NCI-H1930 (cell line): ENCODE measurements at places on chromosomes 3 and 15.

GRCh38 chr15:89121414-89121813 is 33.2 kb downstream of the ABHD2 start:
- no peak for DNase-seq

DNA sequence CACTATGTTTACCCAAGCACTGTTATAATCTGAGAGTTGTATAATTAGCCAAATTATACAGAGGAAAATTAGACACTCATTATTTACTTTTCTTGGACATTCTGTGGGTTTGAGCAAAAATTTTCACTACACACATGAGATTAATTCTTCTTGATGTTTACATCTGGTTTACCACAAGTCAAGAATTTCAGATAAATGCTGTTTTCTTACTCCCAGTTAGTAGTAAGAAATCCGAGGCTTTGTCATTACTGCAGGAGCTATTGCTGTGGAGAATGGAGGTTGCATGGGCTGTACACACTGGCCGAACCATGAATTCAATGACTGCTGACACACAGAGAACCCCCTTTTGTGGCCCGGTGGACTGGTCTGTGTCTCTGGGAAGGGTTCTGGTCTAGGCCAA is 207.7 kb upstream of the CFAP20DC start:
- DNase-seq = no peak

- no peak for DNase-seq
These were observed 78.3 kb downstream of the LRRK1 start for GRCh38 chr15:100997442-100997841.

- DNase-seq = no peak
These were observed 59.2 kb downstream of the PIAS1 start for GRCh38 chr15:68113273-68113672.

GRCh38 chr3:9088441-9089353 is 125.4 kb upstream of the RAD18 start:
- DNase-seq = no peak

DNA sequence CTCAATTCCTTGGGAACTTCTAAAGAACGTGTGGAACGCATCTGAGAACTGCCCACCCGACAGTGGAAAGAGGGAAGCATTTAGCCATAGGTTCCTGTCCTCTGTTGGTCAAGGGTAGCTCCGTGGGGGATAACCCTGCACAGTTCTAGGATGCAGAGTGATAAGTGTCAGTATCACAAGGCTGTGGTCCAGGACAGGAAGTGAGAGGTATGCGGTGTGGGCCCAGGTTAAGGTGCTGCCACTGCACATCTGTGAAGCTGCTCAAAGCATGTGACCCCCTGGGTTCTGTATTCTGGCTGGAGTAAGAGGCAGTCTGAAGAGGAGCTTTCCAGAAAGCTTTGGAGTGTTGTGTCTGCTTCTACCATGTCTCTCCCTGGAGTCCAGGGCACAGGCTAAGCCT is 51.7 kb upstream of the HES1 start:
- no peak for DNase-seq

DNA sequence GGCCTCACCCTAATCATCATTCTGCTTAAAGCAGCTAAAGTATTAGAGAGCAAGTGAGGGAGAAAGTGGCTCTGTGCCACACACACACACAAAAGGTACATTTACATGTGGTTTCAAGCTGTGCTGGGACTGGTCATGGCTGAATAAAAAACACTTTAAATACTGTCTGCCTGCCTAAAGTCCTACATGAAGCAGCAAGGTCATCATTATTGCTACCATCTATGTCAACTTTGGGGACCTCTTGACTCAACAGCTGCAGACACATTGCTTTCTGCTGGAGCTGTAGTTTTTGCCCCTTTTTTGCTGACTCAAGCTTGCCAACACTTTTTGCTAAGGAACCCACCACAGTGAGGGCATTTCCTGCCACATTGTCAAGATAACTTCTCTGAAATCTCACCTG is 1237.9 kb downstream of the ROBO2 start:
- no peak for DNase-seq

- no peak for DNase-seq
These were observed 151.8 kb upstream of the SOX14 start for GRCh38 chr3:137612291-137612690.

DNA sequence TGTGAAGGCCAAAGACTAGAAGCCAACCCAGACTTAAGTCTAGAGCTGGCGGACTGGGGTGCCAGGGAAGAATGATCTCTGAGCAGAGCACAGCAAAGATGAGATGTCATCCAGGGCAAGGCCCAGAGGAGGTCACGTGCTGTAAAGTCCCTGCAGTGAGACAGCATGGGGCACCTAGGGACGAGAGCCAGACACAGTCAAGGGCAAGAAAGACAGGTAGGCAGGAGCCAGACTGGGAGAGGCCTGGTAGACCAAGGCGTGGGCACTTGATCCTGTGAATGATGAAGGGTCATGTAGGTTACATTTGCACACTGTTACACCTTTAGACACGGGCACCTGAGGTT is 379.7 kb upstream of the PROK2 start:
- DNase-seq = no peak

GRCh38 chr15:100690032-100690794 is 87.8 kb downstream of the ASB7 start:
- DNase-seq = no peak

DNA sequence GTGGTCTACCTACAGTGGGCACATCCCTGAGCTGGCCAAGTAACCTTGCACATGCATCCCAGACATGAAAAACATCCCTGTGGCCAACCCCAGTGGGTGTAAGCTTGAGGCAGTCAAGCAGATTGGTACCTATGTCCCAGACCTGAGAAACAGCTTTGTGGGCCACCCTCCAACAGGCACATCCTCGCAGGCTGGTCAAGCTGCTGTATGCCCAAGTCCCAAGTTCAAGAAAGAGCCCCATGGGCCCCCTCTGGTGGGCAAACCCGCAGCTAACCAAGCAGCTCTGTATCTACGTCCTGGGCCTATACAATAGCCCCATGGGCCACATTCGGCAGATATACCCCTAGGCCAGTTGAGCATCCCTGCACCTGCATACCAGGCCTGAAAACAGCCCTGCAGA is 186.3 kb upstream of the GPR149 start:
- no peak for DNase-seq

DNA sequence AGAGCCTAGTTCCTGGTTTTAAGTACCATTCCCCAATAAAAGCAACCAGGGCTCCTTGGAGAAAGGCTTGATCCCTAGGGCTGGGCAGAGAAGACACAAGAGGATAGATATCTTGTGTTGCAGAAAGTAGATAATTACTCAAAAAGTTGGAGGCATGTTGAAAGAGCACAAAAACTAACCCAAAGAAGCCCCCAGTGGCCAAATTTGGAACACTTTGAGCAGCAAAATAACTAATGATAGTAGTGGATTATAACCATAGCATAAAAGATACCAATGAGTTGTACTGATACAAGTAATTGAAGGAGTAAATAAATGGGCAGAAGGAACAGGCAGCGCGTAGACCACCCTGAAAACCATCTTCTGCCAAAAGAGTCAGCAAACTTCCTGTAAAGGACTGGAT is 12.0 kb downstream of the EXOSC7 start:
- no peak for DNase-seq

GRCh38 chr3:194282436-194283122 is 68.5 kb downstream of the CPN2 start:
- DNase-seq = no peak

GRCh38 chr15:73355612-73356265 is 13.0 kb downstream of the HCN4 start:
- DNase-seq = no peak

DNA sequence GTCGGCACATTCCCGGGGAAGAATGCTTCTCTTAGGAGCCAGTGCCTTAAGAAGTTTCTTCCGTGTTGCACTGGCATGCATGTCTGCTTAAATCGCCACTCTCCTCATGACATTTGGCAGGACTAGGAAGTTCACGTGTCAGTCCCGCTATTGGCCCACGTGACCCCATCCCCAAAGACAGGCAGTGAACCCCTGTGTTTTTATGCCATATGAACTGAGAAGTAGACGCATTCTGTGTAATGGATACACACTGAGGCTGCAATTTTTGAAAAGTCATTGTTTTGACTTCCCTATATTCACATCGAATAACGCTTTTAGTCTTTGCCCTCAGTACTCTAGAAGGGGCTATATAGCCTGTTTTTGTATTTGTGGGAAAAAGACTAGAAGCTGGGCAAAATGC is 125.6 kb upstream of the TBL1XR1 start:
- DNase-seq = no peak

DNA sequence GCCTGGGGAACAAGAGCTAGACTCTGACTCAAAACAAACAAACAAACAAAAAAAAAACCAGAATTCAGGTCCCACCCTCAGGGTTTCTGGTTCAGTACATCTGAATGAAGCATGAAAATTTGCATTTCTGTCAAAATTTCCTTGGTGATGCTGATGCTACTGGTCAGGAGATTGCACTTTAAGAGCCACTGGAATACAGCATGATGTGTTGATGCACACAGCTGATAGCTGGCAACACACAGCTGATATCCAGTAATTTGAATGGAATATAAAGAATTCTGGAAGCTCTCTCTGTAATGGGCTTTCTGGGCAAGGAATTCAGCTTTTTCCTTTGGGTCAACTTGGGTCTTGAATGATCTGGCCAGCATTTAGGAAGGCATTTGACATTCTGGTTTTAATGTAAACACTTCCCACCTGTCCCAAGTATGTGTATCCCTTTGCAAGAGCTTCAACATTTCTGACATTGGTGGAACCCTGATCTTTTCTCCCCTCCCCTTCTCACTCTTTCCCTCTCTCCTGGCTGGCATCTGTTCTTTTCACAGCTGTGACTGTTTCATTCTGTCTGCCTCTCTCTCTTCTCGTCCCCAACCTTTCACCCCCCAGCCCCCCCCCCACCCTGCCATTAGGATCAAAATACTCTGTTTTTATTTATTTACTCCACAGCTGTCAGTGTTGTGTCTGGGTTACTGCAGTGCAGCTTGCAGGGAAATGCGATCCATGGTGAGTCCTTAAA is 189.5 kb downstream of the TPRG1 start:
- DNase-seq = no peak

DNA sequence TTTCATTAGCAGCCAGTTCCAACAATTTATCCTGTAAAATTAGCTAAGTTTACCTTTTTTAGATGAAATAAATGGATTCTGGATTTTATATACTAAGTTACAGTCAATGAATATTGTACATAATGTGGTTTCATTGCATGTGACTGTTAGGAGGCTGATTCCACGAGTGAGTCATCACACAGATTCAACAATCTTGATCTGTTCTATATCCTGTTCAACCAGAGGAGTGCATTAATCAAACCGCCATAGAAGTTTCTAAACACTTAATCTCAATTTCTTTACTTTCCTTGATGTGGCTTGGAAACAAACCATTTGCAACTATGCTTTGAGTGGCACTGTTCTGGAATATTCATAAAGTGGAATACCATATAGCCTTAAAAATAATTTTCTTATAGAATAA is 15.3 kb downstream of the DNAJC13 start:
- DNase-seq = no peak

DNA sequence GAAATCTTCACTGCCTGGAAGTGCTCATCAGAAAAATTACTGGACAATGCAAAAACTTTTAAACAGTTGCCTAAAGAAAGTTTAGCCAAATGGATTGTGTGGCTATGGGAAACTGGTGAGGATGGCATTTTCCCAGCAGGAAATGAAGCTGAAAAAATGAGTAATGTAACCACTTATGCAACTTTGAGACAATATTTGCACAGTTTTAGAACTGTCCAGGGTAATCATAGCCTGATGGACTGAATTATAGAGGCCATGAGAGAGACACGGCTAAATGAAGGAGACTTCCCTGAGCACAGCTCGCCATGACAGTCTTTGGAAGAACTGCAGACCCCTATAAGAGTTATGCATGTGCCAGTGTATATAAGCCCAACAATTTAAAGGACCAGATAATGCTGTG is 881.5 kb downstream of the VGLL3 start:
- no peak for DNase-seq

DNA sequence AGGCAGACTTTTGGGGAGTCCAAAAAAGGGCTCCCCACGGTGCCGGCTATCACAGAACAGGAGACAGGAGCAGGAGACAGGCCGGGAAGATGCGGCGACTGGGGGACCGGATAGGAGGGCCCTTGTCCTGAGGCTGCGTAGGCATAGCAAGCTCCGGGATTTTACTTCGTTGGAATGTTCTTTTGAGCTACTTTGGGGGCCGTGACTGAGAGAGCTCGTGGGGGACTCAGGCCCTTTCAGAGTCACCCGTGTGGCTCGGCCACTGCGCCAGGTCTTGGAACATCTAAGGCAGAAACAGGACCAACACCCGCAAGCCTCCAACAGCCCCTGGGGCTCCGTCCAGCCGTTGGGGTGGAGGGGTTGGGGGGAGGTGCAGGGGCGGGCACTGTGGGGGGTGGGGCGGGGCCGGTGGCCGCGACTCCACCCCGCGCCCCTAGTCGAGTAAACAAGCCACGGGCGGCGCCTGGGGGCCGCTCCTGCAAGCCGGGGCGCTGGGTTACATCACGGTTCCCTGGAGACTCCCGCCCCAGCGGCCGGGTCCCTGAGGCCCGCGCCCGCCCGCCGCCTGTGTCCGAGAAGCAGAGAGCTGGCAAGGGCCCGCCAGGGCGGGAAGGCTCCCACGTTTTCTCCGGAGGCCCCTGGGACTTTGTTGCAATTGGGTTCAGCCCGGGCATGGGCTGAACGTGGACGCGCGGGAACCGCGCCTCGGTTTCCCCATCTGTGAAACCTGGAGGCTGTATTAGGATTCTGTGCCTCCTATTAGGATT is 23.3 kb upstream of the C15orf39 start:
- DNase-seq = no peak

DNA sequence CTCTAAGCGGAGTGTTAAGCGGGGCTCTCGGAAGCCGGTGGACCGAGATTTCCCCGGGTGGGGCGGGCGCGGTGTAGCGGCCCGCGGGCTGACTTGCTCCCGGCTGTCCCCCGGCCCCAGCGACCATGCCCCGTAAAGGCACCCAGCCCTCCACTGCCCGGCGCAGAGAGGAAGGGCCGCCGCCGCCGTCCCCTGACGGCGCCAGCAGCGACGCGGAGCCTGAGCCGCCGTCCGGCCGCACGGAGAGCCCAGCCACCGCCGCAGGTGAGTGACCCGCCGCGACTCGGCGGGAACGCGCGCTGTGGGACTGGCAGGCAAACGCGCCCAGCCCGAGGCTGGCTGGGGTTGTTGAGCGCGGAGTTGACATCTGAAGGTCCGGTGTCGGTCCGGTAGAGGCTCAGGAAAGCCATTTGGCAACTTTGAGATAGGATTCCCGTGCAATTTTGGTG is 1.3 kb downstream of the SMC4 start:
- no peak for DNase-seq

DNA sequence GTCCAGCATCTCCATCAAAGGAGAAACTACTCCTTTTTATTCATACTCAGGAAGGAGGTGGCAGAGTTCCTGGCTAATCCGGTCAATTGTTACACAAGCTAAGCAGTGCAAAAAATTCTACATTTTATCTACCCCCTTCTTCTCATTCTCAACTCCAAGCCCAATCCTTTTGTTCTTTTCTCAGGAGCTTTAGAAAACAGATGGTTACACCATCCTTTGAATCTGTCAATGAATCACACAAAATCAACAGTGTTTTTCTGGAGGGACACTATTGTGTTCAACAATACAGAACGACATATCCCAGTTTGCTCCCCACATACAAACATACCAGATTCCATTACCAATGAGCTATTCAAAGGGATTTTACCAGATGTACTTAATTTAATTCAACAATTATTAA is 362.1 kb downstream of the MAGI1 start:
- DNase-seq = no peak
